Astrocyte of the hippocampus (primary cell): ENCODE measurements at places on chromosomes 2 and 18.

GRCh38 chr2:39736640-39737039, 42.4 kb downstream of the THUMPD2 start:
- peak; percentile 97 for DNase-seq

DNA sequence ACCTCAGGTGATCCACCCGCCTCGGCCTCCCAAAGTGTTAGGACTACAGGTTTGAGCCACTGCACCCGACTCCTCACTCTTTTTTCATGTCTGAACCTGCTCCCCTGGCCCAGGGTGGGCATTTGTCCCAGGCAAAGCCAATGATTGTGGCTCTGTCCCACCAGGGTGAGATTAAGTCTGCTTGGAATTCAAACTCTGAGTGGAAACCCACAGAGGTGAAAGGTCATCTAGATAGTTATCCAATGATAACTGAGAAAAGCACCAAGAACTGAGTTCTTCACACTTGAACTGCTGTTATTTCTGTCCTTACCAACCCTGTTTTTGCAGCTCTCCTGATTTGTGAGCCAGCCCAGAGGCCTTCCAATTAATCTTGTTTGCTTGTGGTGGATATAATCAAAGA, 62.4 kb upstream of the ACVR1 start:
- DNase-seq: peak; percentile 61

DNA sequence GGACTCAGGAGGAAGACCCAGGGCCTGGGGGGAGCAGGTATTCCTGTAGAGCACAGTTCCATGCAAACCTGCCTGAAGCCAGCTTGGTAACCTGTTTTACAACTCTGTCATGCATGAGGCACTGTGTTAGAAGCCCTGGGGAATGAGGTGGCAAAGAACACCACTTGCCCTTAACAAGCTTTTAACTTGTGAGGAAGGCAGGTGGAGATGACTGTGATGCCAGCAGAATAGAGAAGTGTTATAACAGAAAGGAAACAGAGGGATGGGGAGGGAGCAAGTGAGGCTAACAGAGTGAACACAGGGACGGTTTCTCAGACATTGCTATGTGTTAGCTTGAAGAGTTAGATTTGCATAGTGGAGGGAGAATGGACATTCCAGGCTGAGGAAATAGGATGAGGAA, 11.5 kb upstream of the IL1A start:
- DNase-seq: no peak

- DNase-seq: no peak
Measured at GRCh38 chr2:40937284-40937683, 485.4 kb upstream of the SLC8A1 start.

- peak; percentile 41 for DNase-seq
Measured at GRCh38 chr2:47173986-47174732, 19.1 kb upstream of the STPG4 start.

GRCh38 chr2:30302566-30302965, 71.2 kb downstream of the LBH start:
- DNase-seq: no peak

DNA sequence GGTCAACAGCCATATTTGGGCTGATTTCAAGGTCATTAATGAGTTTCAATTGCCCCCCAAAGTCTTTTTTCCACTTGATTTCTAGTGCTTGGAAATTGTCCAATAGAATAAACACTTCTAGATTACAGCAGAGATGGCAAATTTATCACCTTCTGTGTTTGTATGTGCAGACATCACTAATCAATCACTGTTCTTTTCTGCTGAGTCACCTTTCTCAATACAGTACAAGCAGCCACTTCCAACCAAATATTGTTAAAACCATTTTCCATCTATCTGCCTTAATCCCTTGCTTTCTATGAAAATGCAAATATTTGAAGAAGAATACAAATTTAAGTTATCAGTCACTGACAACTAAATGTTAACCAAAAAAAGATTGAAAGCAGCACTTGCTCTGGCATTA, 40.2 kb upstream of the ZNF521 start:
- no peak for DNase-seq

DNA sequence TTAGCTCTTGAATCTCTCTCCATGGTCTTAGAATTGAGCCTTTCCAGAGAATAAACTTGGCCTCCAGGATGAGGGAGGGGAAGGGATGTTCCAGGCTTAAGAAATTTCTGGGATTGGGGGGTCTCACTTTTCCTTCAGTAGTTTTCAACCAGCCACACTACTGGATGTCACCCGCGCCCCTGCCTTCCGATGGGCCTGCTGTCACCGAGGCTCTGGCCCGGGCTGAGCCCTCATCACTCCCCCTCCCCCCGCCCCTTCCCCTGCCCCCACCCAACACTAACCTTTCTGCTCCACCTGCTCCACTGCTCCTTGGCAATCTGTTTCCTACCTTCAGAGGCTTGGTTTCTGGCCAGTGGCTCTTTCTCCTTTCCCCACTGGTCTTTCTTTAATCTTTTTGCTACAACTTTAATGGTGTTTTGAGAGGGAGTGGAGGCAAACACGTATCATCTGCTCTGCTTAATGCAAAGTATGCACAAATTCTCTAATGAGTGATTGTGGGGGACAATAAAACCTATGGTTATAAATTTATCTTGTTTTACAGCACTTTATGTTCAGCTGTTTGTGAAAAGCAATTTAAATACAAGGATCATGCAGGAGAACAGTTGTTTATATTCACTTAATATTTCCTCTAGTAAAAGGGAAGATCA, 155.1 kb downstream of the WDSUB1 start:
- no peak for DNase-seq

- DNase-seq: no peak
Measured at GRCh38 chr2:134402410-134402809, 148.5 kb downstream of the MGAT5 start.

GRCh38 chr18:49247781-49248180, 212.7 kb downstream of the DYM start:
- DNase-seq: peak; percentile 24

DNA sequence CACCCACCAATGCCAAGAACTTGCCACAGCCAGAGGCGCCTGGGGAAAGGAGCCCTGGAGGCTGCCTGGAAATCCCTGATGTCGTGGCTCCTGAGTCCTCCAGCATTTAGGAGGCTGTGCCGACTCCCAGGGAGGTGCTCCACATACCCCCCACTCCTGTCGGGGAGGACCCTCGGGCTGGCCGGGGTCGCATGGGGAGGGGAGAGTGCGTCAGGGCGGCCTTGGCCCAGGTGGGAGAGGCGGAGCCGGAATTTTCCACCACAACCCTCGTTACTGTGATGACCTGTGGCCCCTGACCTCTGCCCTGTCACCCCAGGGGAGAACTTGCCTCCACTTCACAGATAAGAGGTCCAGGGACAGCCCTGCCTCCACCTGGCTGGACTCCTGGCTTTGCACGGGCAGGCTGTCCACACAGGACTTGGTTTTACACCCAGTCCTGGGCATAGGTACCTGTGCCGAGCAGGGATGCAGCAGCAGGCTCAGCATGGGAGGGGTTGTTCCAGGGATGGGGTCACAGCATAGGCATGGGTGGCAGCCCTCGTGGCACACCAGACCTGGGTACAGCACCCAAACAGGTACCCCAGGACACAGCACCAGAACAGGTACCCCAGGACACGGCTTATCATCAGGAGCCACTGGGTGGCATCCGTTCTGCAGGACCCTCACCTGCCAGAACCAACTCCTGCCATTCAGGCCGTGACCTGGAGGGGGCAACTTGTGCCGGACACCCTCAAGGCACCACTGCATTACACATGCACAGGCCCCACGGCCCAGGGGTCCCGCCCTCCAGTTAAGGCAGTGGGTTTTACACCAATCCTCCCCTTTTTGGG, 12.3 kb upstream of the AGXT start:
- DNase-seq: no peak

GRCh38 chr2:234954551-234954992, 2.8 kb downstream of the SH3BP4 start:
- peak; percentile 75 for DNase-seq

DNA sequence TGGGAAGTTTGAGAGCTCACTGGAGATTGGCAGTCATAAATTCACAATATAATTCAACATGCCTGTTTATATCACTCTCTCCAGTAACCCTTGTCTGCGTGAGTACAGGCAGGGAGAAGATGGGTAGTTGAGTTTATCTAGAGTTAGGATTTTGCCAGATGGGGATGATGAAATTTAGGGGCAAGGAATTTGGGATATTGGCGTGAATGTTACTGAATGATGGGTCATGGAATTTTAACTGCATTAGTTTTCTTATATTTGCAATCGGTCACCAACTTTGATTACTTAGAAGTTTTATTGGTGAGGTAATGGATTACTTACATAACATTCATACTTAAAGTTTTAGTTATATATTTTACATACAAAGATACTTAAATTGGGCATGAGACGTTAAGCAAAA, 35.1 kb downstream of the SANBR start:
- no peak for DNase-seq

DNA sequence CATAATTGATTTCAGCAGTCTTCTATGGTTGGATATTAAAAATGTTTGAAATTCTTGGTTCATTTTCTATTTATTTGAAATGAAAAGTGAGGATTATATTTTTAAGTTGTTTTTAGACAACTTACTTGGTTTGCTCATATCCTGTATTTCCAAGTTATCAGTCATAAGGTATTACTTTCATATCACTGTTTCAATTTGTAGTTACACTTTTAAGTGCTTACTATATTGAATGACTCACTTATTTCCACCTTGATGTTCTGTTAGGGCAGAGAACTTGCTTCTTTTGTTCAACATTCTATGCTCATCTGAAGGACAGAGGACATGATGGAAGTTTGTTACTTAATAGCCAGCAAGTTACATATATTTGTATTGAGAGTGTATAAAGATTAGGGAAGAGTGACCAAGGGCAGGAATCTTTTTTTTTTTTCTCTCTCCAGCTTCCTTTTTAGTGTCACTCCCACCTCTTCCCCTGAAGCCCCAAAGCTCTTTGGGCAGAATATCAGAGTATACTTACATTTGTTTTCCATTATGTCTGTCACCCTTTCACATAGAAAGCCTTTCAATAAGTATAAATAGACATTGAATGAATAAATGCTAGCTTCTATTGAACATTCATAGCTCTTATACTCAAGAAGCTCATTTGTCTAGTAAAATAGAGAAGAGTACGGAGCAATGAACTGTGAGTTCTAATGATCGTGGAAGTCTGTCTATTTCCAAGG, 28.1 kb downstream of the PIK3C3 start:
- DNase-seq: no peak

DNA sequence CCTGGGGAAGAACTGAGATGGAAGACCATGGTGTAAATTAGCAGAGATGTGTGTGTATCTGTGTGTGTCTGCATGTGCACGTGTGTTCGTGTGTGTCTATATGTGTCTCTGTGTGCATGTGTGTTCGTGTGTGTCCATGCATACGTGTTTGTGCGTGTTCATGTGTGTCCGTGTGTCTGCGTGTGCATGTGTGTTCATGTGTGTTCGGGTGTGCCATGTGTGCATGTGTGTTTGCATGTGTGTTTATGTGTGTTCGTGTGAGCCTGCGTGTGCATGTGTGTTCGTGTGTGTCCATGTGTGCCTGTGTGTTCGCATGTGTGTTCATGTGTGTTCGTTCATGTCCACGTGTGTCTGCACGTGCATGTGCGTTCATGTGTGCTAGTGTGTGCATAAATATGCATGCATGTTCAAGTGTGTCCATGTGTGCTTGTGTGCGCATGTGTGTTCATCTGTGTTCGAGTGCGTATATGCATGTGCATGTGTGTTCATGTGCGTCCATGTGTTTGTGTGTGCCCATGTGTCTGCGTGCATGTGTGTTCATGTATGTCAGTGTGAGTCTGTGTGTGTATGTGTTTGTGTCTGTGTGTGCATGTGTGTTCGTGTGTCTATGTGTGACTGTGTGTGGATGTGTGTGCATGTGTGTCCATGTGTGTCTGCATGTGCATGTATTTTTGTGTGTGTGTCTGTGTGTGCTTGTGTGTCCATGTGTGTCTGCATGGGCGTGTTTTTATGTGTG, 3.1 kb downstream of the NEU2 start:
- no peak for DNase-seq

- DNase-seq: no peak
Measured at GRCh38 chr2:180324182-180324581, 317.1 kb upstream of the CWC22 start.

DNA sequence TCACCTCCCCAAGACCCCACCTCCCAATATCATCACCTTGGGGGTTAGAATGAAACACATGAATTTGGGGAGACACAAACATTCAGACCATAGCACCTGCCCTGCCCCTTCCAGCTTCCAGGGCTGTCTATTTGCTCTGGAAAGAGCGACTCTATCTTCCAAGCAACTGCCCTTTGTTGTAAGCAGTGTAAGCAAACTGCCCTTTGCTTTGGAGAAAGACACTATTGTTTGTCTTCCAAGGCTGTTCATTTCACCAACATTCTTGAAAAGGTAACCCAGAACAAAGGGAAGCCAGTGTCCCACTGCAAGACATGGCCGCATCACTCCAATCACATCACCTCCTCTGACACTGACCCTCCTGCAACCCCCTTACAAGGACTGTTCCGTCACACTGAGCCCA, 16.9 kb upstream of the SEH1L start:
- no peak for DNase-seq

- peak; percentile 2 for DNase-seq
Measured at GRCh38 chr2:226030369-226030768, 630.9 kb downstream of the NYAP2 start.

DNA sequence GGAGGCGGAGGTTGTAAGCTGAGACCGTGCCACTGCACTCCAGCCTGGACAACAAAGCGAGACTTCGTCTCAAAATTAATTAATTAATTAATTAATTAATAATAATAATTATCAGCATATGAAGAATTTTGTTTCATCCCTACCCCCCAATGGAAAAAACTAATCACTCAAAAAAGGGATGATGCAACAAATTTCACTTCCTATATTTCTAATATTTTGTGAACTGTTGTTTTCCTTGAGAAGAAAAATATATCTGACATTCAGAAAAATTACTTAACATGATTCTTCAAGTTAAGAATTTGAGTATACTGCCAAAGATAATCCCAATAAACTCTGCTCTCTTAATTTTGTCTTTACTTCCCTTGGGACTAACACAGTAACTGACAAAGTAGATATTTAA, 28.1 kb downstream of the EXOC6B start:
- DNase-seq: no peak

GRCh38 chr2:53490659-53491058, 276.9 kb upstream of the CHAC2 start:
- DNase-seq: peak; percentile 54

- no peak for DNase-seq
Measured at GRCh38 chr2:71008342-71008741, 13.7 kb upstream of the TEX261 start.

DNA sequence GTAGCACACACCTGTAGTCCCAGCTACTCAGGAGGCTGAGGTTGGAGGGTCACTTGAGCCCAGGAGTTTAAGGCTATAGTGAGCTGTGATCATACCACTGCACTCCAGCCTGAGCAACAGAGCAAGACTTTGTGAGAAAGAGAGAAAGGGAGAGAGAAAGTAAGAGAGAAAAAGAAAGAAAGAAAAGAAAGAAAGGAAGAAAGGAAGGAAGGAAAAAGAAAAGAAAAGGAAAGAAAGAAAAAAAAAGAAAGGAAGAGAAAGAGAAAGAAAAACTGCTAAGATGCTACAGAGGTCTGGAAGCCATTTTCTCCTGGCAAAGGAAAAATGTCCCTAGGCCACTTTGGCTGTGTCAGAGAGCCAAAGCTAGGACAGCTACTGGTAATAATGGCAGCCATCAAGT, 30.6 kb downstream of the DRC1 start:
- DNase-seq: no peak

GRCh38 chr18:24018299-24018886, 3.8 kb downstream of the TTC39C start:
- no peak for DNase-seq

GRCh38 chr2:223418604-223419199, 183.5 kb downstream of the SCG2 start:
- no peak for DNase-seq
